G401 (cell line): ENCODE measurements at places on chromosomes 12 and 14. TPM values are rescaled to one million over a fixed set of nuclear protein-coding genes. Genes with fewer than 3 reads are reported as not detected.

BBOF1 gene
- total RNA-seq, result 2.5 and 4.5 TPM in 2 replicates

PLEKHH1 gene
- total RNA-seq, result 4.8 and 8.6 TPM in 2 replicates

SIX1 gene
- 0.31 and 0.58 TPM in 2 replicates for total RNA-seq

KRT8 gene
- total RNA-seq, result 3,912 and 3,929 TPM in 2 replicates

CCDC197 gene
- not detected in 2 replicates for total RNA-seq

GZMH gene
- not detected in 2 replicates for total RNA-seq

PDZRN4 gene
- not detected in 2 replicates for total RNA-seq

TRHDE gene
- total RNA-seq, result not detected in 2 replicates

SYCP3 gene
- total RNA-seq, result not detected in 2 replicates

GALNT8 gene
- 0.25 and 0.27 TPM in 2 replicates for total RNA-seq

MGAT4C gene
- 0.18 TPM in 1 of 2 replicates, not detected in the other for total RNA-seq

ZDHHC22 gene
- total RNA-seq, result 0.25 TPM in 1 of 2 replicates, not detected in the other
